Tibial artery (tissue), 4 donors: ENCODE measurements at places on chromosomes 3 and 15.
A peak's percentile ranks its signal among the peaks of the same experiment; 100 is the strongest.

DNA sequence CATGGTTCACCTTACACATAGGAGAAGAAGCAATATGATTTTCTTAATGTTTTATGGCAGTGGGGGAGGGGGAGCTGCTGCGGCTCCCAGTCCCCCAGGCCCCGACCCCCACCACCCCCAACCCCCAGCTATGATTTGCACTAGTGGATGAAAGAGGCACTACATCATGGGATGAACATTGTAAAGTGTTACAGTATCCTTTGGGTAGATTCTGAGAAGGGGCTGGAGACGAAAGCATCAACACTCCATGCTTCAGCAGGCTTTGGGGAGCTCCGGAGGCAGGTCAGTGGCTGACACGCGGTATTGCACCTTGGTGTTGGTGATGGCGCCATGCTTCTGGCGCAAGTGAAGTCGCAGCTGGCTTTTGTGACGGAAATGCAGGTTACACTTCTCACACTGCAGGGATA lies 19.9 kb upstream of the RTP2 start:
- H3K36me3 ChIP-seq: peaks cover 71% of the 10 kb centered on the region
- H3K27me3 ChIP-seq: no peaks in the 10 kb centered on the region
- no peak overlapping the region for H3K27ac ChIP-seq

- peaks cover 5% of the 10 kb centered on the region for H3K4me1 ChIP-seq
- H3K36me3 ChIP-seq: no peaks in the 10 kb centered on the region
- H3K27ac ChIP-seq: no peak overlapping the region
- H3K4me3 ChIP-seq: no peak overlapping the region
- no peaks in the 10 kb centered on the region for H3K27me3 ChIP-seq
Measured at GRCh38 chr3:197349368-197349767, 51.0 kb upstream of the DLG1 start.

DNA sequence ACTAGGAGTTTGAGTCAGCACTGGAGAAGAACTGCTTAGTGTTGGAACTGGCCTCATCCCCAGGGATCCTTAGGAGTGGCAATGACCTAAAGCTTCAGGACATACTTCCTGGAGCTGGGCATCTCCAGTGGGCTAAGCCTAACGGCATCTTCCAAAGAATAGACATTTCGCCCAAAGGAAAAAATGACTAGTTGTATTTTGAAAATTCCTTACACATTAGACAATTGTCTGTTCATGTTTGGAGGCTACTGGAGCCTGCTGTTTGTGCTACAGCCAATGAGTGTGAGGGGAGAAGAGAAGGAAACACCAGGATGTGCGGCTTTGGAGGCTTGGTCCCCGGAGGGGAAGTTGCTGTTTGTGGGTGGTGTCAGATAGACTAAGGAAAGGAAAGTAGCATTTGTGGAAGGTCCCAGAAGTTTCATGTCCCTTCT lies 77.6 kb downstream of the POLR2M start:
- H3K27ac ChIP-seq: peak overlapping the region; percentile 9
- no peaks in the 10 kb centered on the region for H3K27me3 ChIP-seq
- no peaks in the 10 kb centered on the region for H3K36me3 ChIP-seq
- DNase-seq: no peak

- no peaks in the 10 kb centered on the region for H3K36me3 ChIP-seq
- DNase-seq: no peak
- no peak overlapping the region for H3K27ac ChIP-seq
Measured at GRCh38 chr15:63454503-63455211, 49.7 kb upstream of the USP3 start.

DNA sequence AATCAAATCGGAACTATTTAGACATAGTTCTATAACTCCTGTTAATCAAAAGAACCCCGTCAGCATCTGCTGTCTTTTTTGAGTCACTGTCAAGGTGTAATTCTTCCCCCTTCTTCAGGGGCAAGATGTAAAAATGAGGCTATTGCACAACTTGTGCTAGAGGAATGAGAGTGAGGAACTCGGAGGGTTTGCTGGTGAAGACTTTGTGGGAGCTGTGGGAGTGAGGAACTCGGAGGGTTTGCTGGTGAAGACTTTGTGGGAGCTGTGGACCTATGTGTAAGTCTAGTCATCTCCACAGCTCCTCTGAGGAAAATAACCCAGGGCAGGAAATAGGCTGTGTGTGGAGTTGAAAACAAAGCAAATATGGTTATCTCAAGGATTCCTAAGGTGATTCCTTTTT lies 2.5 kb upstream of the CERS3 start:
- DNase-seq: no peak
- peaks cover 9% of the 10 kb centered on the region for H3K27me3 ChIP-seq
- no peaks in the 10 kb centered on the region for H3K4me1 ChIP-seq
- no peaks in the 10 kb centered on the region for H3K36me3 ChIP-seq
- H3K27ac ChIP-seq: no peak overlapping the region
- no peak overlapping the region for H3K4me3 ChIP-seq

- no peak overlapping the region for H3K4me3 ChIP-seq
- H3K27ac ChIP-seq: no peak overlapping the region
- H3K27me3 ChIP-seq: no peaks in the 10 kb centered on the region
Measured at GRCh38 chr15:101046826-101047225, 127.7 kb downstream of the LRRK1 start.

- H3K27ac ChIP-seq: peak within 1 kb of the TSS; percentile 48
- no peaks in the 10 kb centered on the region for H3K27me3 ChIP-seq
- H3K4me3 ChIP-seq: peak within 1 kb of the TSS; percentile 58
Measured at GRCh38 chr3:69385723-69386555, at the start of gene FRMD4B. TSS of gene FRMD4B (minus strand) at chr3:69386088. CDS start at chr3:69385989, 99 bp downstream.

GRCh38 chr15:41291065-41291631 lies 41.2 kb downstream of the OIP5 start:
- no peak overlapping the region for H3K4me3 ChIP-seq
- H3K4me1 ChIP-seq: peaks cover 13% of the 10 kb centered on the region
- DNase-seq: no peak
- peaks cover 47% of the 10 kb centered on the region for H3K36me3 ChIP-seq

- H3K36me3 ChIP-seq: no peaks in the 10 kb centered on the region
- no peak overlapping the region for H3K27ac ChIP-seq
- H3K4me1 ChIP-seq: peaks cover 5% of the 10 kb centered on the region
- no peak overlapping the region for H3K4me3 ChIP-seq
Measured at GRCh38 chr15:71096676-71097075, 18.6 kb upstream of the THSD4 start.

DNA sequence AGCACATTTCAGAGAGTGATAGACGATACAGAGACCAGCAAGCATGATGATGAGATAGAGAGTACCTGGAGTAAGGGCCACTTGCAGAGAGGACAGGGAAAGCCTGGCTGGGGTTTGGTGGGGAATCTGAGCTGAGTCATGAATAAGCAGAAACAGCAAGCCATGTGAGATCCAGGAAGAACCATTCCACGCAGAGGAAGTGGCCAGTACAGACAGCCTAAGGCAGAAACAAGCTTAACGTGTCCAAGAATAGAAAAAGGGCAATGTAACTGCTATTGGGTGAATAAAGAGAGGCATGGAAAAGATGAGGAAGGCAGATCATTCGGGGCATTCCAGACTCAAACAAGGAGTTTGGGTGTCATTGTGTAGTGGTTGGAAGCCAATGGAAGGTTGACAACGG lies 816.3 kb upstream of the CFAP20DC start:
- no peak for DNase-seq
- no peak overlapping the region for H3K27ac ChIP-seq
- no peaks in the 10 kb centered on the region for H3K36me3 ChIP-seq
- no peaks in the 10 kb centered on the region for H3K27me3 ChIP-seq
- H3K4me1 ChIP-seq: no peaks in the 10 kb centered on the region

DNA sequence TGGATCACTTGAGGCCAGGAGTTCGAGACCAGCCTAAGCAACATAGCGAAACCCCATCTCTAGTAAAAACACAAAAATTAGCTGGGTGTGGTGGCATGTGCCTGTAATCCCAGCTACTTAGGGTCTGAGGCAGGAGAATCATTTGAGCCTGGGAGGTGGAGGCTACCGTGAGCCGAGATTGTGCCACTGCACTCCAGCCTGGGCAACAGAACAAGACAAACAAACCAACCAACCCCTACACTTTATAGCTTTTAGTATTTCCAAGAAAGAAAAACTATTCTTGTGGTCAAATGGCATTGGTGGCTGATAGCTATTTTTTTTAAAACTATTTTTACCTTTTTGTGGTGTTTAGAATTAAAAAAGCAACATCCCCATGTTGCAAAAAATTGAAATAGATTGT lies 7.2 kb downstream of the TMEM45A start:
- H3K27ac ChIP-seq: no peak overlapping the region
- peaks cover 4% of the 10 kb centered on the region for H3K4me1 ChIP-seq
- no peak for DNase-seq
- H3K27me3 ChIP-seq: no peaks in the 10 kb centered on the region
- no peaks in the 10 kb centered on the region for H3K36me3 ChIP-seq
- no peak overlapping the region for H3K4me3 ChIP-seq

GRCh38 chr15:96334017-96334704 lies 3.7 kb downstream of the NR2F2 start:
- peak overlapping the region; percentile 92 for H3K4me3 ChIP-seq
- peak; percentile 66 for DNase-seq
- H3K27me3 ChIP-seq: no peaks in the 10 kb centered on the region
- H3K27ac ChIP-seq: peak overlapping the region; percentile 99

- no peak overlapping the region for H3K4me3 ChIP-seq
- H3K36me3 ChIP-seq: no peaks in the 10 kb centered on the region
- peaks cover 22% of the 10 kb centered on the region for H3K4me1 ChIP-seq
- no peaks in the 10 kb centered on the region for H3K27me3 ChIP-seq
- no peak overlapping the region for H3K27ac ChIP-seq
- DNase-seq: peak; percentile 37
Measured at GRCh38 chr15:31276596-31277298, 49.9 kb upstream of the KLF13 start.

GRCh38 chr3:132660811-132661070 lies 612 bp downstream of the UBA5 start:
- H3K27me3 ChIP-seq: no peaks in the 10 kb centered on the region
- H3K4me1 ChIP-seq: peaks cover 39% of the 10 kb centered on the region
- DNase-seq: no peak
- H3K36me3 ChIP-seq: no peaks in the 10 kb centered on the region

GRCh38 chr15:74060251-74060650 lies 22.1 kb downstream of the GOLGA6A start:
- no peaks in the 10 kb centered on the region for H3K36me3 ChIP-seq
- DNase-seq: no peak
- H3K4me3 ChIP-seq: no peak overlapping the region
- H3K27ac ChIP-seq: no peak overlapping the region
- H3K27me3 ChIP-seq: peaks cover 2% of the 10 kb centered on the region
- H3K4me1 ChIP-seq: no peaks in the 10 kb centered on the region

DNA sequence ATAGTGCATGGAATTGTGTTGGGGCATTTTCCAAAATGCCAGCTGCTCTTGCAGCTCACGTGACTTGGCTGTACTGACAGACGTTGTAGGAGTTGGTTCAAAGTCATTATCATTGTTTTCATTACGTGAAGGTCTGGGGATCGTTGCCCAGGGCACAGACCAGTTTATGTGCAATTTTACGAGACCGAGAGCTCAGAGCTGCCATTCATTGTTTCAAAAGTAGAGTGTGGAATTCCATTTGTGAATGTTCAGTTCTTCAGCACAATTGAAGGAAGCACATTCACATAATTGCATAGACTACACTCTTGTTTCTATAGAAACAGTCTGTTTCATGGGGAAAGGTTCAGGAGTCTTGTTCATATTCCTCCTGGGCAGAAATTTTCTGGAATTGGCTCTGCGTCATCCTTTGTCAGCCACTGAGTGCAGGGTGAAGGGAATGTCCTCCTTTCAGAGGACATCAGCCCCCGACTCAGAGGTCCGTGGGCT lies 54.5 kb downstream of the GABRG3 start:
- H3K36me3 ChIP-seq: no peaks in the 10 kb centered on the region
- no peak for DNase-seq
- H3K4me1 ChIP-seq: no peaks in the 10 kb centered on the region
- no peaks in the 10 kb centered on the region for H3K27me3 ChIP-seq
- no peak overlapping the region for H3K27ac ChIP-seq
- H3K4me3 ChIP-seq: no peak overlapping the region

- no peak overlapping the region for H3K27ac ChIP-seq
- H3K4me3 ChIP-seq: no peak overlapping the region
- no peaks in the 10 kb centered on the region for H3K4me1 ChIP-seq
- H3K27me3 ChIP-seq: no peaks in the 10 kb centered on the region
Measured at GRCh38 chr3:10918011-10918410, 74.5 kb upstream of the SLC6A1 start.

DNA sequence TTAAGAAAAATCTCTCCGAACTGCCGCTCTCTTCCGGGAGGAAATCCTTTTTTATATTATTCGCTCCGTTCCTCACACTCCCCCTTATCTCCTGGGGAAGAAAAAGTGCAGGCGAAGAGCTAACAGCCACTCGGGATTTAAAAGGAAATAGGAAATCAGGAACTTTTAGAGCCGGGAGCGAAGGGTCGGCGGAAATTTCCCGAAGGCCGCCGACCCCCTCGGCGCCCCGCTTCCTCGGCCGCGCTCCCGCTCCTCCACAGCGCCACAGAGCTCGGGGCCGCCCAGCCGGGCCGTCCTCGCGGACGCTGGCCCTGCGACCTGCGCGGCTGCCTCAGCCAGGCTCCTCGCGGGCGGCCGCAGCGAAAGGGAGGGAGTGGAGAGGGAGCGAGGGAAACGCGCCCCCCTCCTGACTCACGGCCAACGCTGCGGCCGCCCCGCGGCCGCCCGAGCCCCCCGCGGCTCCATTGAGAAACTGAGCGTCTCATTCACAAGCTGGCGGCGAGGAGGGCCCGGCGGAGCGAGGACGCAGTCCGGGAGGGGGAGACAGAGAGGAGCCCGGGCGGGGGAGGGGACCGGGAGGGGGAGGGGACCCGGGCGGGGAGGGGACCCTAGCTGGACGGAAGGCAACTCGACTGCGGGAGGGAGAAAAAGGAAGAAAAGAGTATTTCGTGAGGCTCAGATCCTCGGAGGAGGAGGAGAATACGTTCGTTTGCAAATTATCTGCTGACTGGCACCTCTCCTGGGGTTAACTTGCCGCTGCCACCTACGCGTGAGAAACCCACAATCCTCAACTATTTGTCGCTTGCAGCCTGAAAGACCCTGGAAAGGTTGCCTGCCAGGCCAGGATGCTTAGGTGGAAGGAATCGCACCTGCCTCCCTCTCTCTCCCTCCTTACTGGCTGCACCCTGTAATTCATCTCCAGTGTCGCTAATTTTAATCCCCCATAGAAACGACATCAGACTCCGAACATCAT lies at the start of gene PTPN9:
Gene PTPN9 (minus strand): TSS at position 368 of the 973 bp plus-strand sequence. CDS start 539 bp downstream, outside the sequence.
- no peaks in the 10 kb centered on the region for H3K4me1 ChIP-seq
- no peaks in the 10 kb centered on the region for H3K27me3 ChIP-seq
- H3K4me3 ChIP-seq: peak within 1 kb of the TSS; percentile 91
- H3K27ac ChIP-seq: peak within 1 kb of the TSS; percentile 87
- peak; percentile 88 for DNase-seq

GRCh38 chr3:123198372-123198771 lies 3.4 kb upstream of the SEC22A start:
- no peaks in the 10 kb centered on the region for H3K27me3 ChIP-seq
- H3K4me3 ChIP-seq: no peak overlapping the region
- H3K27ac ChIP-seq: no peak overlapping the region
- no peak for DNase-seq

GRCh38 chr3:138942271-138942670 lies 4.7 kb downstream of the FOXL2 start:
- H3K27ac ChIP-seq: no peak overlapping the region
- peak; percentile 21 for DNase-seq
